Kidney glomerular epithelial cell (primary cell): ENCODE measurements at places on chromosomes 2 and 18.
A peak's percentile ranks its signal among the peaks of the same experiment; 100 is the strongest.

GRCh38 chr2:79576451-79576850 lies 63.6 kb downstream of the CTNNA2 start:
- DNase-seq = no peak

- no peak for DNase-seq
Measured at GRCh38 chr2:101741775-101742520, 44.4 kb downstream of the MAP4K4 start.

- DNase-seq = no peak
Measured at GRCh38 chr2:1848599-1848995, 104.3 kb upstream of the PXDN start.

GRCh38 chr2:69102041-69102593 lies 89.1 kb downstream of the ANTXR1 start:
- DNase-seq = no peak

- DNase-seq = no peak
Measured at GRCh38 chr2:17798338-17798737, 17.9 kb upstream of the MSGN1 start.

DNA sequence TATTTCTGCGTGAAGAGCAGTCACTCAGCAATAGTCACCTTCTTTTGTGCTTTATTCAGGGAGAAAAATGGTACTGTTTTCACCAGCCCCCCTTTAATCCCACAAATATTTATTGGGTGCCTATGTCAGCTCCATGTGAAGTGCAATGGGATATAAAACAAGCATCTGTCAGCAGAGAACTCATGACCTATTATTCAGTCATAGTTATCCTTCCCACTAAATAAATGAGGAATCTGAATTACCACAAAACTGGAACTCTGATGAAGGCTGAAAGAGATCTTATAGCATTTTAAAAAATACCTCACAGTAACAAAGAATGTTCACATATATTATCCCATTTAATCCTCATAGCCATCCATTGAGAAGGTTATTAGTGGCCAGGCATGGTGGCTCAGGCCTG lies 45.8 kb downstream of the DHX57 start:
- DNase-seq = no peak

GRCh38 chr2:68943581-68944568 lies 8.8 kb downstream of the GKN2 start:
- DNase-seq = peak; percentile 86

- no peak for DNase-seq
Measured at GRCh38 chr2:17961789-17962188, 83.3 kb downstream of the KCNS3 start.

GRCh38 chr2:127051116-127052056 lies 55.6 kb downstream of the BIN1 start:
- no peak for DNase-seq

- DNase-seq = no peak
Measured at GRCh38 chr2:68475110-68475509, 7.7 kb downstream of the APLF start.

- no peak for DNase-seq
Measured at GRCh38 chr18:61891894-61892293, 913 bp downstream of the RNF152 start.

- DNase-seq = no peak
Measured at GRCh38 chr18:62616331-62616805, 93.5 kb downstream of the ZCCHC2 start.

GRCh38 chr2:75237296-75237695 lies 38.0 kb upstream of the TACR1 start:
- DNase-seq = no peak

GRCh38 chr2:73651591-73652230 lies 9.5 kb upstream of the NAT8 start:
- DNase-seq = peak; percentile 35

DNA sequence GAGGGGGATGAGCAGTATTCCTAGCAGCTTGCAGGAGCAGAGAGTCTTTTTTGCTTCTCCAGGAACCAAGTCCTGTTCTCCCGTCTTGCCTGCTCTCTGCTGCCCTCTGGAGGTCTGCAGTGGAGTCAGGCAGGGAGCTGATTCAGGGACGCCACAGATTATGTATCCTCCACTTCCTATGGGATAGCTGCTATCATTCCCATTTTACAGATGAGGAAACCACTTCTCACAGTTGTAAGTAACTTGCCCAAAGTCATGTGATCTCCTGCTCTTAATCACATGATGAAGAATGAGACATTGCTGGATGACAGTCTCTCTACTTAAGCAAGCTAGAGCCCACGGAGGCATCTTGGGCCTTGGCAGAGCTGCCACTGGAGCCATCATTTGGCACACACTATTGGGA lies 8.3 kb downstream of the SLC4A5 start:
- peak; percentile 67 for DNase-seq

- DNase-seq = no peak
Measured at GRCh38 chr18:47342566-47342965, 91.1 kb upstream of the SKOR2 start.
